ENCODE measurements at places on chromosomes 2 and 18.

DNA sequence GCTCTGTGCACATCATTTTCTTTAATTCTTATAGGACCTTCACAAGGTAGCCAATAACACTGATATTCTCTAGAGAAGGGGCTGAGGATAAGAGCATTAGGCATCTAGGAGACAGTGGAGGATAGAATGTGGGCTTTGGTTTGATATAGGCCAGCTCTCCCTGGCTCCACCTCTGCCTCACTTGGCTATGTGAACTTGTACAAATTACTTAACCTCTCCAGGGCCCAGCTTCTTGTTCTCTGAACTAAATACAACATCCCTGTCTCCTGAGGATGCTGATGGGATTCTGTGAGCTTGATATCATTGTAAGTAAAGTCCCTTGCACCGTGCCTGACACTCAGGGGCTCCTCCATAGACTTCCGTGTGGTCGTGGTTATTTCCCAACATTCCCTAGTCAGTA, 87.3 kb downstream of the ACOXL start:
- no peak for DNase-seq

DNA sequence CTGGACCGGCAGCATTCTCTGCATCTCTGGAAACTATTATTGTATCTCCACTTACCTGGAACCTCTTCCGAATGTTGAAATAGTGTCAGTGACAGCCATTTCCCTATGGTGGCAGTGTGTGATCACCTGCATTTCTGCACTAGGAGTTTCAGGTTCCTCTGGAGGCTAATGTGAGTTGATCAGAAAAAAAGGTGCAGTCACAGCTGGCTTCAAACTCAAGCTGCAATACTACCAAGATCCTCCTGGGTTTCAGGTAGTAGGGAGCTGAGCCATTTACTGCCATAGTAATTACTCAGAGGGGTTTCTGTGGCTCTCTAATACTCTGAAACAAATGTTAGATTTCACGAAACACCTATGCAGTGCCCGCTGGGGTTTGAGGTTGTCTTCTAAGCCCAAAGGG, 183.5 kb upstream of the OSR1 start:
- no peak for DNase-seq

DNA sequence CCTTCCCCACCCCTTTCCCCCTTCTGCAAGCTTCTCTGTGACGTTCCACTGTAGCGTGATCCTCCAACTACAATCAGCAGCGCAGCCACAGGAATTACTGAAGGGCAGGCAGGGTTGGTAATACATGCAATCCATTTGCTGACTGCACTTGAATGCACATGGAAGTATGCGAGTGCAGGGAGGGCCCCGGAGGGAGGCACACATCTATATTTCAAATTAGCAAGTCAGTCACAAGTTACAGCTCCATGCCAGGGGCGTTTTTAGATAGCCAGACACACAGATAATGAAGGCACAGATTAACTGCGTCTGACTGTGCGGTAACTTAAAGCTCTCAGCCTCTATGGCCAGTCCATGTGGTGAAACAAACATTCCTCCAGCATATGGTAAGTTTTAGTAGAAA, 209.2 kb upstream of the GATA6 start:
- DNase-seq, result no peak

DNA sequence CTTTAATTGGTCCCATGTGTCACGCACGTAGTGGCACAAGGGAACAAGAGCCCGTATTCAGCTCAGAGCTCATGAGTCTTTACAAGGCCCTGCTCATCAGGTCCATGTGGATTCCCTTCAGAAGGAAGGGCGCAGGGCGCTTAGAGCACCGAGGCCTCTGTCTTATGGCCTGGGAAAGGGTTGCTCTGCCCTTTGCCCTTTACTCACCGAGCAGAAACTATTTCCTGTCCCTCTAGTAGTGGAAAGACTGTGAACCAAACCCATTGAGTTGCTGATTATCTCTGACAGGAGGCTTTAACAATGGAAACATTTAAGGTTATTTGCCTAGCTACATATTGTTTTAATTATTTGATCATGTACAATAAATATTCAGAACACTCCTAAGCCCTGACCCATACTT, 102.0 kb upstream of the ACAA2 start:
- DNase-seq, result no peak

GRCh38 chr2:241904011-241904718, 34.6 kb downstream of the RTP5 start:
- no peak for DNase-seq

DNA sequence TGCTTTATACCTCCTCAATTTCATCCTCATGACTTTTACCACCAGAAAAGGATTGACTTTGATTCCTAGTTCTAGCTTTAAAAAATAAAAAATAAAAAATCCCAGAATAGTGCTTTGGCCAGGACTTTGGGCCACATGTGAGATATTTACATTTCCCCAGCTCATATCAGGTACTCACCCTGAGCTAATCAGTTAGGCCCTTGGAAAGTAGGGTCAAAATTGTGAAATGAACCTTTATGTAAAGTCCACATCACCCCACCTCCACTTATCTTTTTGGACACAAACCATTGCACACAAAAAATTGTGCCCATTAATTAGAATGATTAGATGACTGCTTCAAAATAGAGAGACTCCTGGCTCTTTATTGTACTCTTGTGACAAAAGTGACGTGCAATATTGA, 17.2 kb downstream of the ME2 start:
- no peak for DNase-seq

Data from cerebellar nuclear complex (tissue), 1 donor.